ENCODE measurements at places on chromosomes 12 and 14.

GRCh38 chr12:118586433-118586832 is 210.1 kb downstream of the SUDS3 start:
- DNase-seq: no peak

GRCh38 chr12:32440120-32440865 is 40.9 kb downstream of the FGD4 start:
- DNase-seq: no peak

GRCh38 chr12:29316752-29317151 is 64.2 kb downstream of the ERGIC2 start:
- no peak for DNase-seq

- DNase-seq: no peak
Observed at GRCh38 chr12:64864319-64864718, 39.9 kb downstream of the TBC1D30 start.

DNA sequence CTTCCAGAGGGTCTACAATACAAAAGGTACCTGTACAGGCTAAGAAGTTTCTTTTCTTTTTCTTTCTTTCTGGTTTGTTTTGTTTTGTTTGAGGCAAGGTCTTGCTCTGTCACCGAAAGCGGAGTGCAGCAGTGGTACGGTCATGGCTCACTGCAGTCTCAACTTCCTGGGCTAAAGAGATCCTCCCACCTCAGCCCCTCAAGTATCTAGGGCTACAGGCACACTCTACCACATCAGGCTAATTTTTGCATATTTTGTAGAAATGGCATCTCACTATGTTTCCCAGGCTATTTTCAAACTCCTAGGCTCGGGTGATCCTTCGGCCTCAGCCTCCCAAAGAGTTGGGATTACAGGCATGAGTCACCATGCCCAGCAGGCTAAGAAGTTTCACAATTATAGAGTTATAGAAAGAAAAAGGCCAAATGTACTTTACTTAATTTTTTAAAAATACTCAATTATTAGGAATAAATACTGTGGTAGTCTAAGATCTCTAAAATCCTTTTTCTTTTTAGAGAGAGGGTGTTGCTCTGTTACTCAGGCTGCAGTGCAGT is 3.0 kb upstream of the PIGH start:
- DNase-seq: no peak

- no peak for DNase-seq
Observed at GRCh38 chr14:54329082-54329695, 67.6 kb upstream of the CDKN3 start.

DNA sequence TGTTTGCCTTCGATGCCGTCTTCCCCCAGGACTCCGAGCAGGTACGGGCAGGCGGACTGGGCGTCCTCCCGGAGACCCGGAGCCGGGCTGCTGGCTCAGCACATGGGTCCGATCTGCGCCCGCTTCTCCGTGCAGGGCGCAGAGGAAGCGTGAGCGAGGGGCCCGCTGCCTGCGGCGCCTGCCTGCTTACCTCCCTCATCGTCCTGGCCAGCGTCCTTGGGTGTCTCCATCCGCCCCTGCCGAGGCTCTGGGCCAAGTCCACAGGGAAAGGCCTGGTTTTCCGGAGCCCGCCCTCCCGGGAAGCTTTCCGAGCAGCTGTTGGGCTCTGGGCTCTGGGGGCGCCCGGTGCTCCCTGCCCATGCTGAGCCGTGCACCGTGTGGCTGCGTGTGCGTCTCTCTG is 33.5 kb downstream of the KIF26A start:
- no peak for DNase-seq

DNA sequence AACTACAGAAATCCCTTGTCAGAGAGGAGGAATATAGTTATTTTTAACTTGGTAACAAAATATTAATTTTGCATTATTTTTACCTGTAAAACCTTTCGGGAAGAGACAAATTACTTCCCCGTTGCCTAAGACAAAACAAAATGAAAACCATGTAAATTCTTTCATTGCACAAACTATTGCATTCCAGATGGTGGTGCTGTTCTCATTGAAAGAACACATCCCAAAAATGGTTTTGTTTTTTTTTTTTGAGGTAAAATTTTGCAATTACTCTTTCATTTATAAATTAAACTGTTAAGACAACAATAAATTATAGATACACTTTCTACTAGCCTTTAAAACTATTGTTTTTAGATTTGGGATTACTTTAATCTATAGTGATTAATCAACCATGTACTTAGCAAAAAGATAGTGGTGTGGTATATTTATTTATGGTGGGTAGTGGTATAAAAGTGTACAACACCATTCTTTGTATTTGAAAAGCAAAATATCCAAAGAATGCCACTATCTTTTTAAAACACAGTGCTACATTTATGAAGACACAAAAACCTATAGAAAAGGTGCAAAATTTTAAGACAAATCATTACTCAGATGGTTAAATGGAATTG is 115.5 kb downstream of the SLC38A1 start:
- DNase-seq: no peak

DNA sequence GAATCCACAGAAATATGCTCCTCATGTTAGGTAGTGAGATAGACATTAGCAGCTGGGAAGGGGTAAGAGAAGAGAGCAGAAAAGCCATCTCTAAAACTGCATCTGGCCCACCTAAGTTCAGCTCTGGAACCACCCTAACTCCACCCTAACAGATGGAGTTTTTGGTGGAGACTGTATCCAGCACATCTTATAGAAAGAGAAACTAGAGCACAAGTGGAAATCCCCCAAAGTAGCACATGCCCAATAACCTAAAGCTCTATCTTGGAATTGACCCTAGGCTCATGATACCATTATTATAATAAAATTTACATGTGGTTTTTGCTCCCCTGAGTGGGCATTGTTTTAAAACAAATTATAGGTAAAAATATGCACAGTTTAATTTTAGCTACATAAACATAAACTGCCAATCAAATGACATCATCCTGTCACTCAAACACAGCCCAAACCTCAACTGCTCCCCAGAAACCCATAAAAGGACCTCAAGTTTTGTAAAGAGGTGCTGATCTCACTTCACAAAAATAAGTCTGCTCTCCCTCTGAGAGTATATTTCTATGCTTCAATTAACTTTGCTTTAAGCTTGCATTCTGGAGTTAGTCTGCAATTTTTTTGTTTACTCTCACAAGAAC is 206.4 kb downstream of the PIK3C2G start:
- DNase-seq: no peak

DNA sequence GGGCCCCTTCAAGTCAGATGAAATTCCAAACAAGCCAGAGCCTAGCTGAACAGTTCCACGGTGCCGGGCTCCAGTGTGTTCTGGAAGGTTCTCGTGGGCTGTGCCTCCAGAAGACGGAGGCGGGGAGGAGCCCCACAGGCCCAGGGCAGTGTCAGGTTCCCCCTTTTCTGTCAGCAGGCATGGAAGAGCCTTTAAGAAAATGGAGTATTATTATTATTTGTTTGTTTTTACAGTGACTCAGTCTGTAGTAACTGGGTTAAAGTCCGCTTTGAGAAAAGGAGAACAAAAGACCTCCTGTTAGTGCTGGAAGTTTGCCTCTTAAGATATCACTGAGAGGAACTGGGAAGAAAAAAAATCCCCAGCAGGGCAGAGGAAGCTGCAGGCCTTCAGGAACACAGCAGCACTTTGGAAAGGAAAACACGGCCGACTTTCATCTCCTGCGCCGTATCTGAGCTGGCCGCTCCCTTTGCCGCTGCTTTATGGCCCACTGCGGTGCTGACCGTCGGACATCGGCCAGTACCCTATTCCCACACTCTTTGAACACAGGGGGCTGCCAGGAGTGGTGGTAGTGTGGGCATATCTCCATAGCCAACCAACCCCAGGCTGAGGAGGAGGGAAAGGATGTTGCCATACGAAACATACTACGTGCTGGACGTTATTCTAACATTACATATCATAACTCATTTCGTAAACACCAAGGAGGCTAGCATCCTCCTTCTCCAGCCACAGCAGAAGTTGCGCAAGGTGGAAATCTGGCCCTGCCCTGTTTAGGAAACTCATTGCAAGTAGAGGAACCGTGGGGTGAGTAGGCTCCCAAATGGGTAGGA is 194.0 kb downstream of the ZFP36L1 start:
- no peak for DNase-seq

- DNase-seq: no peak
Observed at GRCh38 chr14:92273166-92273565, 49.8 kb upstream of the SLC24A4 start.

DNA sequence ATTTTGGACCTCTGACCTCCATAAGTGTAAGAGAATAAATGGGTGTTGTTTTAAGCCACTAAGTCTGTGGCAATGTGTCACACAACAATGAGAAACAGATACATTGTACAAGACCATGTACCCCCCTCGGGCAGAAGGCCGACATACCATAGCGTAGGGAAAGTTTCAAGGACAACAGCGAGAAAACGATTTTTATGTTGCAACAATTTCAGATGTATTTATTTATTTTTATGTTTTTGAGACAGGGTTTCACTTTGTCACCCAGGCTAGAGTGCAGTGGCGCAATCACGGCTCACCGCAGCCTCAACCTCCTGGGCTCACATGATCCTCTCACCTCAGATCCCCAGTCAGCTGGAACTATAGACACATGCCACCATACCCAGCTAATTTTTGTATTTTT is 136.4 kb upstream of the NCOR2 start:
- no peak for DNase-seq

DNA sequence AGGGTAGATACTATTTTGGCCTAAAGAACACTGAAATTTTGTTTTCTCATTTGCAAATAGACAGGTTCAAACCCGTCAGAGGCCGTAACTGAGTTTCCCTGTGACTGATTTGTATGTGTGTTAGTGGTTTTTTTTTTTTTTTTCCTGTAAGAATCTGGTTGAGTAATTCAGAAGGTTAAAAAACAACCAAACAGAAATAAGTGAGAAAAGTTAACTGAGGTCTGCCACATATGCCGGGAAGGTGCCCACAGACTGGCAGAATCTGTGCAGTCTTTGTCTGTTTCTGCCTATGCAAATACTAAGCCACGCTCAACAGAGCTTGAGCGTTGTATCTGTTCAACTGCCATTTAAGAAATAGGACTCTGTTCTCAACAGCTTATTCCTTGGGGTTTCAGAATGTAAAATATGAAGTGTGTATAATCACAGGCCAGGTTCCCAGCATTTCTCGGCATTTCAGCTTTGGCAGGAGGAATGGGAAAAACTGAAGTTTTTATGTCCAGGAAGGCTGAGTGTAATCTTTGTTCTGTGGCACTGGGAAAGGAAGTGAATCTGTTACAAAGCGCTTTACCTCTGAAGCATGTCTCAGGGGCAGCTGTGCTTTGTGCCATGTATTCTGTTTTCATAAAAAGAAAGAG is 181.9 kb downstream of the PRKCH start:
- DNase-seq: no peak

GRCh38 chr12:127170226-127171180 is 1096.5 kb upstream of the TMEM132C start:
- no peak for DNase-seq

GRCh38 chr12:21797539-21797938 is 23.0 kb upstream of the KCNJ8 start:
- DNase-seq: no peak

- DNase-seq: no peak
Observed at GRCh38 chr14:88914956-88915355, 90.5 kb downstream of the TTC8 start.

- DNase-seq: no peak
Observed at GRCh38 chr12:45244561-45245343, 28.9 kb downstream of the ANO6 start.

DNA sequence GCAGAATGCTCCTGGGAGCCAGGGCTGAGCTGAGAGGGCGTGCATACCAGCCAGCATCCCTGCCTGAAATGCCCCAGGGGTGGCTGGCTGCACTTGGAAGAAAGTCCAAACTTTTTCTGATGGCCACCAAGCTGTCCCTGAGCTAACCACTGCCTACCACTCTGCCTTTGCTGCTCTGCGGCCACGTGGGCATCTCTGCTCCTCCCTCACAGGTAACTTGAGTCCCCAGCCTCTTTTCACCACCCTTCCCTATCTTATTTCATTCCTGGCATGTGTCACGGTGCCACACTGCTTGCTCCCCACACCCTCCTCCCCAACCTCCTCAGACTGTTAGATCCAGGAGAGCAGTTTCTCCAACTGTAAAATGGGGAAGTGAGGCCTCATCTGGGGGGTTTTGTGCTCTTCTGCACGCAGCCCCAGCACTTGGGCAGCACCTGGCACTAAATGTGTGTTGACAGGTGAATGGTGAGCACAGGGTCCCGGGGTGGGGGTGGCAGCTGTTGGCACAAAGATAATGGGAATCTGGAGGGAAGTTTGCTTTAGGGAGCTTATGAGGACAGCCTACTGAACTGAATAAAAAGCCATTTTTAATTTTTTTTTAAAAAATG is 113.0 kb downstream of the GLT1D1 start:
- no peak for DNase-seq

GRCh38 chr12:130124605-130125244 is 37.5 kb upstream of the FZD10 start:
- no peak for DNase-seq

DNA sequence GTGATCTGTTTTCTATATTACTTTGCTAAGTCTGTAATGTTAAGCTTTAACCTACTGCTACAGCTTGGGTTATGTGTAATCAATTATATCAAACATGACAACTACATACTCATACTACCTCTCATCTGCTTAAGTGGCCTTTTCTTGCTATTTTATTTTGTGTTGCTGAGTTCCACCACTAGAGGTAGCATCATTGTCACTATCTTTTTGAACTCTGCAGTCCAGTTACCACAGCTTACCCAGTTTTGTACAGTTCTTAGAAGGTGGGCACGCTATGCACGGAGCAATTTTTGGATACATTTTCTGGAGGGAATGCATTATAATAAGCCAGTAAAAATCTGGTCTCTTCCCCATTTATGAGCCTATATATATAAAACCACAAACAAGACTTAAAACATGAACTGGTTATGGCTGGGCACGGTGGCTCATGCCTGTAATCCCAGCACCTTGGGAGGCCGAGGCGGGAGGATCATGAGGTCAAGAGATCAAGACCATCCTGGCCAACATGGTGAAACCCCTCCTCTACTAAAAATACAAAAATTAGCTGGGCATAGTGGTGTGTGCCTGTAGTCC is 48.5 kb downstream of the SAV1 start:
- DNase-seq: no peak

- no peak for DNase-seq
Observed at GRCh38 chr14:75457648-75458165, 29.9 kb downstream of the JDP2 start.

GRCh38 chr12:11732023-11732422 is 82.5 kb downstream of the ETV6 start:
- no peak for DNase-seq

- no peak for DNase-seq
Observed at GRCh38 chr12:54196396-54196795, 7.6 kb upstream of the SMUG1 start.

- DNase-seq: no peak
Observed at GRCh38 chr14:93333631-93334103, 831 bp upstream of the BTBD7 start.

Data from stimulated activated CD8-positive, alpha-beta memory T cell treated with anti-CD3 and anti-CD28 coated beads, Interleukin-4, amount 100 ng/mL, for 1 hour (primary cell).